Lower lobe of right lung (tissue), 2 donors: ENCODE measurements at places on chromosomes 16 and 17.

- no peak for DNase-seq
These were observed 531 bp upstream of the HASPIN start for GRCh38 chr17:3723188-3723555.

DNA sequence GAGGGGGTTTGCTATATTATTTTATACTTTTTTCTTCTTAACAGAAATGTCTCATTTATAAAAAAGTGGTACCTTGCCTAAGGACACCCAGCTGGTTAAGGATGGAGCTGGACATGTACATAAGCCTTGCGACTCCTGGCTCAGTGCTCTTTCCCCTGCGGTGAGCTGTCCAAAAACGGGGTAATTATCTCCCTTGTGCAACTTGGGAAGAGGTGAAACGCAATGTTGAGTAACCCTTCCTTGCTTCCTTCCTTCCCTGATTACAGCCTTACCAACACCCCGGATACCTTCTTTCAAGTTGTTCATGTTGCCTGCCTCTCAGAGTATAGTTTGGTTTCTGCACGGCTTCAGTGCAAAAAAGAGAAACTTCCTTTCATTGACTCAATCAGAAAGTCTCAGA lies 94.1 kb upstream of the XYLT1 start:
- no peak for DNase-seq

GRCh38 chr17:36105781-36106492 lies 2.3 kb downstream of the CCL4 start:
- no peak for DNase-seq

GRCh38 chr16:78435260-78435659 lies 335.8 kb downstream of the WWOX start:
- DNase-seq, result no peak

GRCh38 chr16:86120201-86121192 lies 221.5 kb downstream of the IRF8 start:
- DNase-seq, result no peak
